ENCODE measurements at places on chromosomes 6 and 20.

DNA sequence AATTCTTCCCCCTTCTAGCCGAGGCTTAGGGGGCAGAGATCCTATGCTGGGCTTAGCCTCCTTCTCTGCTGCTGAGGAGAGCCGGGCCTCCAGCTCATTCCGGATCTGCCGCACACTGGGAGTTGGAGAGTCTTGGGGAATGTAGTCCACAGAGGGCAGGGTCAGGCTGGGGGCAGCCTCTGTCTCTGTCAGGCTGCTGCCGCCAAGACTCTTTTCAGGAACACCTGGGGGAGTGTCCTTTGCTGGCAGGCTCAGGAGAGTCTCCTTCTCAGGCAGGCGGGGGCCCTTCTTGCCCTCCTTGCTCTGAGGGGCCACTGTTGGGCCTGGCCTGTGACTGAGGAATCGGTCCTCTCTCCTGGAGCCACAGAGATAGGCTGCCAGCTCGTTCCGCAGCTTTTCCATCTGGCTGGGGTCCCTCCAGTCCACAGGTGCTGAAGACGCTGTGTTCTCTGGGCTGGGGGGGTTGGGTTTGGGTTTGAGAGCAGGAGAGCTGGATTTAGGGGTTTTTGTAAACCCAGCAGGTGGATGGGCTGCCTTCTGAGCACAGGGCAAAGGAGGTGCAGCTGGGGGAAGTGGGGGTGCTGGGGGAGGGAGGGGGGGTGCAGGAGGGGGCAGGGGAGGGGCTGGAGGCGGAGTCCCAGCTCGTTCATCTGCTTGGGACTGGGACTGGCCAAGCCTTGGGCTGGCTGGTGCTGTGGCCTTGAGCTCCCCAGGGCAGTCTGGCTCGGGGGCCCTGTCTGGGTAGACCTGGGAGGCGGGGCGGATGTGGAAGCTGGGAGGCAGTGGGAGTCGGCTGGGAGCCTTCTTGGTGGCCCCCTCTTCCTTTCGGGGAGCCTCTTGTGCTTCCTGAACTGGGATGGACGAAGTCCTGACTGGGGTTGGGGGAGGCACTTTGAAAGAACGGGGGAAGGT, 36.1 kb downstream of the C6orf132 start:
- no peak for DNase-seq

- no peak for DNase-seq
Observed at GRCh38 chr6:168318090-168318489, 1.5 kb downstream of the DACT2 start.

GRCh38 chr6:123810214-123810613, 6.5 kb downstream of the NKAIN2 start:
- DNase-seq = no peak

GRCh38 chr6:87789198-87789899, 87.3 kb upstream of the AKIRIN2 start:
- DNase-seq = no peak

DNA sequence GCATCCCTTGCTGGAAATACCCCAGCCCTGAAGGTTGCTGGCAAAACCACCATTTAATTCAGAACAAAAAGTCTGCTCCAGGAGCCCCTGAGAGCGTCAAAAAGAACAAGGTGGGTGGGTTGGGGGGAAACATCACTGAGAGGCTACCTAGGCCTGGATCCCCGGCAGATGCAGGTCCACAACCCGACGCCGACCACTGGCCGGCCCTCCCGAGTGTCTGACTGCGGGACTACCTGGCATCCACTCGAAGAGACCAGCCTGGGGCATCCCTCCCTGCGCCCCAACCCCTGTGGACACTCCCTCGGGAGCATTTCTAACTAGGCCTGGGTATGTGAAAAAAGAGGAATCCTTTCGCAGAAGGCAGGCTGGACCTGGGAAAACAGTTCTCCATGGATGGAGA, 47.2 kb downstream of the FAM209B start:
- DNase-seq = no peak

DNA sequence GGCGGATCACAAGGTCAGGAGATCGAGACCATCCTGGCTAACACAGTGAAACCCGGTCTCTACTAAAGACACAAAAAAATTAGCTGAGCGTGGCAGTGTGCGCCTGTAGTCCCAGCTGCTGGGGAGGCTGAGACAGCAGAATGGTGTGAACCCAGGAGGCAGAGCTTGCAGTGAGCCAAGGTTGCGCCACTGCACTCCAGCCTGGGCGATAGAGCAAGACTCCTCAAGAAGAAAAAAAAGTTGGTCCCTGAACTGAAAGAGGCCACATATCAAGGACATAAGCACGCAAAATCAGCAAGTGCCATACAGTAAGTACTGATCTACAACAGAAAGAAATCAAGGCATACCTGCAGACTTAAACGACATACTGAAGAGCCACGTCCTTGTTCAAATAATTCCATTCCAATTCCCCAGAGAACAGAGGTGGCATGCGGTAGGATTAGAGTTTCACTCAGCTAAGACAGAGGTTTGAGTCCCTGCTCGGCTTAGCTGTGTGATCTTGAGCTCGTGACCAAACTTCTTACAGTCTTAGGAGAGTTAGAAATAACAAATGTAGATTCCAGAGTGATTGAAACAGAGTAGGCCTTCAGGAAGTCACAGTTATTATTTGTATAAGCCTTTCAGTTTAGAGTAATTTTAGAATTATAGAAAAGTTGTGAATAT, 29.2 kb downstream of the B4GALT5 start:
- DNase-seq = no peak

DNA sequence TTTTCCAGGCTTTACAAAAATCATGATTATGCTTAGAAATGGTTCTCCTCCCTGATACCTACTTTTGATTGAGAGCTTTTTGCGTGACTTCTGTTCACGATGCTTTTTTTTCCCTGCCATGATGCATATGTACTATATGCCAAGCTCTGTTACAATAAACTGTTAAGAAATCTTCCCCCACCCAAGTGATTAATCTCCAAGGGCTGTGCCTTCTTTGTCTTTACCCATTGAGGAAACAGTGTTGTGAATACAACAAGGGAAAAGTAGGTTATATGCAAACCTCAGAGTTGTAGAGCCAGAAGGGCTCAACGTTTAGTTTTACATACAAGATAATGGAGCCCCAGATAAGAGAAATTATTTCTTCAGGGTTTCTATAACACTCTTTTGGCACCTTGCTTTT, 34.1 kb upstream of the MYLK2 start:
- no peak for DNase-seq

GRCh38 chr6:144234399-144234798, 50.7 kb upstream of the UTRN start:
- no peak for DNase-seq

GRCh38 chr6:89118931-89119330, 1.1 kb upstream of the SRSF12 start:
- DNase-seq = no peak

Data from activated CD8-positive, alpha-beta memory T cell treated with anti-CD3 and anti-CD28 coated beads for 4 hours (primary cell).